ENCODE measurements at places on chromosomes 5 and 9.

DNA sequence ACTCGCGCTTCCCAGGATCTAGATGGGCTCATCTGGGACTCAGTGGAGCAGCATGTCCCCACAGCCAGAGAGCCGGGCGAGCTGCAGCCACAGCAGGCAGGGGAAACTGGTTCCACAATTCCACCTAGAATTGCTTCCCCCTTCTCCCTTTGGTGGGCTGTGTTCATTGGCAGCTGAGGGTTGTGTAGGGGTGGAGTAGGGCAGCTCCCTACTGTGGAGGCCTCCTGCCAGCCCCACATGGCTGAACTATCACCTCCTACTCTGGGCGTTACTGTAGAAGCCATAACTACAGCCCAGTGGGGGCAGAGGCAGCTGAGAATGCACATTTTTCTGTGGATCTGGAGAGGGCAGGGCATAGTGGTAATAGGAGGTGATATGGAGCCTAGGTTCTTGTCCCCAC, 44.8 kb downstream of the PPARGC1B start:
- DNase-seq = no peak

DNA sequence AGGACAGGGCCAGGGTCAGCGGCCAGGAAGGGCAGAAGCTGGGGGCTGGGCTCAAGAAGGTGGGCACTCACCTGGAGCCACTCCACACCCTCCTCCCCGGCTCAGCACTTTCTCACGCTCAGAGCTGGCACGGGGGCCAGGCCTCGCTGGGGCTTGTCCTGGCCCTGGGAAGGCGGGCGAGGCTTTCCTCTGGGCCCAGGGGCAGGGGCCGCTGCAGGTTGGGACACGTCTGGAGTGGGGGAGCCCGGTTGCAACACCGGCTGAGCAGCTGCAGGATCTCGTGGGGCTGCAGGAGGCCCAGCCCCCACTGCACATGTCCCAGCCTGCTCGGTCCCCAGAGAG, 38.9 kb upstream of the EGFL7 start:
- no peak for DNase-seq

GRCh38 chr5:17024686-17025180, 88.6 kb upstream of the MYO10 start:
- DNase-seq = no peak

DNA sequence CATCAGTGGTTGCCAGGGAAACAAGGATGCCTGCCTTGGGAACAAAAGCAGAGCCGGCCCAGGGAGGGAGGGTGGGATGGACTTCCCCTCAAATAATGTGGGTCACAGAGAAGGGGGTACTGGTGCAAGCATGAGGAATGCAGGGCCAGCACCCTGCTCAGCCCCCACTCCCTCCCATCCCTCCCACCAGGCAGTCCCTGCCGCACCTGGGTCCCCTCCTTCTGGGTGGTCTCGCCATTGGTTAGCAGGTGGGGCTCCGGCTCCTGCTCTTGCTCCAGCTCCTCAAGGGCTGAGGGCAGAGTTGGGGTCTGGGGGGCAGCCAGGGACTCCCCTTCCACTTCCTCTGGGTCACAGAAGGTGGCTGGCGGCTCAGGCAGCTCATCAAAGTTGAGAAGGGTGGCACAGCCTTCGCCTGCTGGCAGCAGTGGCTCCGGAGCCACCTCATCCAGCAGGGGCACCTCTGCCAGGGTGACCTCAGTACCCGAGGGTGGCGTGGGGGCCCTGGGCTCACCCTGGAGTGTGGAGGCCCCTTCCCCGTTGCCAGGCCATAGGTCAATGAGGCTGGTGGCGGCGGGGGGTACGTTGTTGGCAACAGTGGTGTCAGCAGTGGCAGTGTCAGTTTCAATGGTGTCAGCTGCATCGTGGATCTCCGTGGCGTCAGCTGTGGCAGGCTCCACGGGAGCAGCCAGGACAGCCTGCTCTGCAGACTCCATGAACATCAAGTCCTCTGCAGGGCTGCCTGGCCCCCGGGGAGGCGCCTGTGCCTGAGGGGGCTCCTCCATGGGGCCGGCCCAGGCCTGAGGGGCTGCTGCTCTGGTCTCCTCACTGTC, 11.5 kb downstream of the PRR7 start:
- DNase-seq = no peak

- DNase-seq = no peak
These were observed 186.3 kb downstream of the IRX2 start for GRCh38 chr5:2565147-2565546.

GRCh38 chr9:3848445-3849114, 322.8 kb upstream of the RFX3 start:
- no peak for DNase-seq

GRCh38 chr5:165282491-165282890, 1777.1 kb downstream of the MAT2B start:
- DNase-seq = no peak

- DNase-seq = no peak
These were observed 2.7 kb downstream of the UBAC1 start for GRCh38 chr9:135958485-135958884.

- no peak for DNase-seq
These were observed 5.7 kb downstream of the DCAF10 start for GRCh38 chr9:37806271-37806670.

DNA sequence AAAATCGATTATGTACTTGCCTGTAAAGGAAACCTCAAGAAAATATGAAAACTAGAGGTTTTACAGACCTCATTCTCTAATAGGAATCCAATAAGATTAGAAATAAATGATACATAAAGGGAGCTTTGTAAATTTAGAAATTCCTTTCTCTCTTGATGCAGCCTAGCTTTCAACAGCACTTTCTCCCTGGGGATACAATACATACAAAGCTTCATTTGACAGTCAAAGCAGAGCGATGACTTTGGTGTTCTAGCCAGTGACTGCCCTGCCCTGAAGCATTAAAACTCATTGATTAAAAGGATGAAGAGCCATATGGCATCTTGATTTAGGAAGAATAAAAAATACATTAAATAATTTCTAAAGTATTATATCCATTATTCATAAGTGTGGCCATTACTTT, 46.3 kb upstream of the GLIS3 start:
- DNase-seq = no peak

GRCh38 chr5:16578474-16578883, 38.3 kb downstream of the RETREG1 start:
- DNase-seq = no peak

- no peak for DNase-seq
These were observed 25.8 kb upstream of the IFNA14 start for GRCh38 chr9:21265421-21266189.

All from T-helper 2 cell (primary cell).